SW 1271 (cell line): ENCODE measurements at places on chromosomes 7 and 10.

DNA sequence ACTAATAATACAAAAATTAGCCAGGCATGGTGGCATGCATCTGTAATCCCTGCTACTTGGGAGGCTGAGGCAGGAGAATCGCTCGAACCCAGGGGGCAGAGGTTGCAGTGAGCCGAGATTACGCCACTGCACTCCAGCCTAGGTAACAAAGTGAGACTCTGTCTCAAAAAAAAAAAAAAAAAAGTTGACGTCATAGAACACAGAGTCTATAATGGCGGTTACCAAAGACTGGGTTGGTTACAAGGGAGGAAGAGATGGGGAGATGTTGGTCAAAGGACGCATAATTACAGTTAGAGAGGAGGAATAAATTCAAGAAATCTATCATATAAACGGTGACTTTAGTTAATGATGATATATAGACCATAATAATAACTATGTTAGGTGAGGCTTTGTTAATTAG, 309.7 kb upstream of the HGF start:
- no peak for DNase-seq

GRCh38 chr10:49596493-49596809, 13.7 kb upstream of the SLC18A3 start:
- no peak for DNase-seq

DNA sequence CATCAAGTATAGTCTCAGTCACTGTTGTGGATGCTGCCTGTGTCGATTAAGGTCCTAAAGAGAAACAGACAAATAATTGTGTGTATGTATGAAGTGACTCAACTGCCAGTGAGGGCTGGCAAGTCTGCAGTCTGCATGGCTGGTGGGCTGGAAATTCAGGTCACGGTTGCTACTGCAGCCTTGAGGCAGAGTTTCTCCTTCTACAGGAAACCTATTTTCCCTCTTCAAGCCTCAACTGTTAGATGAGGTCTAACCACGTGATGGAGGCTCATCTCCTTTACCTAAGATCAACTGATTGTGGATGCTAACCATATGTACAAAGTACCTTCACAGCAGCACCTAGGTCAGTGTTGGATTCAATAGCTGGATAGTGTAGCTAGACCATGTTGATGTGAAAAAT, 29.9 kb downstream of the MBL2 start:
- no peak for DNase-seq

DNA sequence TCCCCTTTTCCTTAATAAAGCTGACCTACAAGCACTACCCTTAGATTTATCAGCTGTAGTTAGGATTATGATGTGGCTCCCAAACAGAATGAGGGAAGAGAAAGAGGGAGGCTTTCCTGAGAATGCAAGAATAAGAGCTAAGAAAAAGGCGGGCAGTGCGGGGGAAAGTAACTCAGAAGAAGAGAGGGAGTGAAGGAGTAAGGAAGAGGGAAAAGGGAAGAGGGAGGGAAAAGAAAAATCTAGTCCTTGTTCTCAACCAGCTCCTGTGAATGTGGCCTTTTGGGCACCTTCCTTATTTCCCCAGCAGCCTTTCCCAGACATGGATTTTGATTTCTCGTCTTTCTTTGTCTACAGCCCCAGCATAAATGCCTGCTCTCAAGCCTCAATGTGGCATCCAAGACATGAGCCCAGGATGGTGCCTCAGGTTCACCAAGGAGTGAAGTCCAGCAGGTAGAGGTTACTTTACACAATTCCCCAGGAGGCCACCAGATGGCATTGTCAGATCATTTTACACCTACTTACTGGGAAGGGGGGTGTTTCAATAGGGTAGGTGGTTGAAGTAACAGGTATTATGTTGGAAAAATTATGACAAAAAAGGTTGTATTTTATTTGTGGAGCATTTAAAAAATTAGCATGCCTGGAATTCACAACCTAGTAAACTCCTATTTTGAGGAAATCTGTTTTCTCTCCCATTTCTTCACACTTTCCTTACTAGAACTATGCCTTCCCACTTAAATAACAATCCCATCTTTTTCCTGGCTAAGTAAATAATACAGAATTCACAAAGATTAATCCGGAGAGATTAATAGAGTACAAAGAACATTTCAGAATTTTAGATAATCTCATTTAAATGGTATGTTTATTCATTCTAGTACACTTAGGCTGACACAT, 106.5 kb downstream of the HTR7 start:
- DNase-seq = peak; percentile 32

GRCh38 chr10:49054753-49055152, 60.6 kb downstream of the VSTM4 start:
- DNase-seq = no peak

- no peak for DNase-seq
Measured at GRCh38 chr10:24843256-24843655, 109.2 kb downstream of the PRTFDC1 start.

GRCh38 chr7:92652536-92652935, 62.3 kb upstream of the FAM133B start:
- no peak for DNase-seq

GRCh38 chr10:112217386-112218035, 33.9 kb upstream of the GPAM start:
- DNase-seq = no peak
